ENCODE measurements at places on chromosomes 4 and X.

GRCh38 chr4:150248181-150248580 is 169.9 kb downstream of the DCLK2 start:
- no peak for DNase-seq

DNA sequence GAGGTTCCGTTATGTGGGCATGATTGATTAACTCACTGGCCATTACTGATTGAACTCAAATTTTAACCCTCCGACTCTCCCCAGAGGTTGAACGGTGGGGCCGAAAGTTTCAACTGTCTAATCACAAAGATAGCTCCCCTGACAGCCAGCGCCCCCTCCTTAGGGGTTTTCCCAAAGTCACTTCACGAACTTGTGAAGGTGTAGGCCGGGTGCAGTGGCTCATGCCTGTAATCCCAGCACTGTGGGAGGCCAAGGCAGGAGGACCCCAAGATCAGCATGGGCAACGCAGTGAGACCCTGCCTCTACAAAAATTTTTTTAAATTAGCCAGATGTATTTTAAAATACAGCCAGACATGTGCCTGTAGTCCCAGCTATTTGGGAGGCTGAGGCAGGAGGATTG is 39.8 kb upstream of the RBM47 start:
- peak; percentile 62 for DNase-seq

- no peak for DNase-seq
Measured at GRCh38 chr4:142238589-142238988, 602.2 kb downstream of the IL15 start.

DNA sequence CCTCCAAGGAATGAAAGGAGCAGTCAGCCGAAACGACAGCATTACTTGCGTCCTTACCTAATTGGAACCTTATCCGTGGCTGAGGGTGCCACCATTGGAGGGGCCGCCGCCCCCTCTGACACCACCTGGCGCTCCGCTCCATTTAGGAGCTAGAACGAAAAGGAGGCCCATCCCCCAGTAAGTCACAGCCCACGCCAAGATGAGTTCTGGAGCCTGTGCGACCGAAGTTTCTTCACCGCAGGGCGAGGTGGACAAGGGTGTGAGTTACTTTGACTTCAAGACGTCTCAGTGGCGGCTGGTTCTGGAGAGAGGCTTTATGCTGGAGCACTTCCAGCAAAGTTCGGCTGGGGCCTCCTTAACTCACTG is 729 bp upstream of the IRF2 start:
- no peak for DNase-seq

GRCh38 chr4:82799006-82799881 is 648 bp upstream of the SCD5 start:
- DNase-seq = no peak

DNA sequence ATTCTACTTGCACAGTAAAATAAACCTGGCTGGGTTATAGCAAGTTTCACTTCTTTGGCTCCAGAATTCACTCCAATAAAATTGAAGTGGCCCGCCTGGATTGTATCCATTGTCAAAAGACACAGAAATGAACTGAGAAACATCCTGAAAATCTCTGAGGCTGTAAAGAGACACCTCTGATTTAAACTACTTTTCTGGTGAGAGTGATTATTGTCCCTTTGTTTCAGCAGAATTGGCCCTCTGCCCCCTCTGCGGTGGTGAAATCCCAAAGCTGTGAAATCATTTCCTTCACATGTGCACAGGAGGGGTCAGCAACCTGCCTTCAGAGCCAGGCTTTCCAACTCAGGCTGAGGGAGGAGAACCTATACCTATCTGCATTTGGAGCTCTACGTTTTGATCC is 23.0 kb downstream of the GAB3 start:
- no peak for DNase-seq

DNA sequence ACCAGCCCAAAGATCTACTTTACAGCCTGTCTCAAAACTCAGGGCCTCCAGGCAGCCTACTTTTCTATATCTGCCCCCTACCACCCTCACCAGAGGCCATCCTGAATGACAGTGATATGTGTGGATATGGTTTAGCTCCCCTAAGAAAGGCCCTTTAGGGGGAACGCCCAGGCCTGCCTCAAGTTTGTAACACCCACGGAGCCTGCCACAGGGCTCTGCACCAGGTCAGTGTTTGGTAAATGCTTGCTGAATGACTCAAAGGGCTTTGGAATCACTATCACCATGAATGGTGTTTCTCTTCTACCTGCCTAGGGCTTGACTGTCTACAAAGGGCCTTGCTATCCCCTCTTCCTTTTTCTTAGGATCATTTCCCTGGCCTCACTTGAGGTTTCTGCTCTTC is 11.3 kb upstream of the LONRF3 start:
- DNase-seq = no peak

- DNase-seq = no peak
Measured at GRCh38 chr4:189828081-189828697, 112.5 kb upstream of the FRG1 start.

- no peak for DNase-seq
Measured at GRCh38 chr4:152988721-152989553, 52.8 kb downstream of the FHDC1 start.

DNA sequence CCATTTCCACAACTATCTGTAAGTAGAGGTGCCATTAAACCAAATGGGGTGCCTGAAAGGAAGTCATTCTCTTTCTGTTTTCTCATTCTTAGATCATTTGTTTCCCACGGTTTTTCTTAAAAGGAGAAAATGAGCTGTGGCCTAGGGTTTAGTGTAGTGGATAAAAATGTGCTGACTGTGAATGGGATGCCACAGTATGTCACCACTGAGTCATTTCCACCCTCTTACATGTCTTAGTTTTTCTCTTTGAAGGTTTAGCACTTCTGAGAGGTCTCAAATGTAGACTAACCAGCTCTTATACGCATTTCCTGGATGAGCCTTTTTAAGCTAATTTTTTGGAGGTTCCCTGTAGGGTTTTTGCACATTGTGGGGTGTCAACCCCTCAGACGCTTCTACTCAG is 244.5 kb upstream of the SPANXN1 start:
- DNase-seq = no peak

All from GM12878 (cell line).